ENCODE measurements at places on chromosomes 12 and 14. TPM values are rescaled to one million over a fixed set of nuclear protein-coding genes. Genes with fewer than 3 reads are reported as not detected.

Gene MGP
- total RNA-seq, result 45.0 TPM

Gene KLRB1
- total RNA-seq, result not detected

Gene PLEKHD1
- under 0.01 TPM for total RNA-seq

Gene SLC25A21
- 2.9 TPM for total RNA-seq

Gene EMC9
- total RNA-seq, result 20.0 TPM

Gene IFI27
- 23.8 TPM for total RNA-seq

Measured in uterine smooth muscle cell (primary cell).